ENCODE measurements at places on chromosomes 3 and 15.

- DNase-seq, result no peak
Observed at GRCh38 chr3:41302295-41302694, 103.0 kb downstream of the CTNNB1 start.

GRCh38 chr3:184540777-184541681 is 20.6 kb upstream of the EPHB3 start:
- DNase-seq, result peak; percentile 92

DNA sequence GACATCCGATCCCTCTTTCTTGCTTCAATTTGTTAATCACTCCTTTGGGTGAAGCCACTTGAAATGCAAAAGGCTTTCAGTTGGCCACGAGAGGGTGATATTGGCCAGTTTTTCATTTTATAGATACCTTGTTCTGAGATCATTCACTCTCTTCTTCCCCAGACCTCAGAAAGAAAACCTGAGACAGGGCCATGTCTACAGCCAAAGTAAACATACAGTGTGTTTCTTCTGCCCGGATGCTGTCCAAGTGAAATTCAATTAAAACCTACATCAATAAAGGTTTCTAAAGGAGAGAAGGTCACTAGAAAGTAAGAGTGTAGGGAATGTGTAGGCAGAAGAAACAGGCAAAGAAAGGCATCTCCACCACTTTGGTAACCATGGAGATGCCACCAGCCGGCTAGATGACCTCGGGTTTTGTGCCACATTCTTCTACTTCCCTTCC is 39.5 kb upstream of the FMN1 start:
- no peak for DNase-seq

DNA sequence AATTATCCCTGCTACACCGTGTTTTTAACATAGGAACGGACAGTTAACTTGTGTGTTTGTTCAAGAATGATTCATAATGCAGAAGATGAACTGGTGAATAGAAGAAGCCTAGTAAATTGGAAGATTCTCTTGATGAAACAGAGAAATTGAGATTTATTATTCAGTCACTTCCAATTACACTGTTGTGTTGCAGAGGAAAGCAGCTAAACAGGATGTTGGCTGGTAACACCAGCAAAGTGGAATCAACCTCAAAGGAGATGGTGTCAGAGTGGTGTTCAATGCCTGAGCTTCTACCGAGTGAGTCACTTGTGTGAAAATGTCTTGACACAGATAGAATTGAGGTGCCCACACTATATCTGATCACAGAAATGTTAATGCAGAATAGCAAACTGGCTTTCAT is 399.6 kb downstream of the LPP start:
- peak; percentile 77 for DNase-seq

GRCh38 chr3:45249391-45249790 is 23.3 kb upstream of the TMEM158 start:
- DNase-seq, result no peak

- DNase-seq, result no peak
Observed at GRCh38 chr3:177150218-177150916, 46.9 kb downstream of the TBL1XR1 start.

- no peak for DNase-seq
Observed at GRCh38 chr15:70053001-70053715, 44.6 kb downstream of the TLE3 start.

- no peak for DNase-seq
Observed at GRCh38 chr15:55630858-55631257, 42.7 kb upstream of the PYGO1 start.

- no peak for DNase-seq
Observed at GRCh38 chr3:13768453-13768852, 111.4 kb downstream of the WNT7A start.

GRCh38 chr15:37516621-37517020 is 416.3 kb upstream of the MEIS2 start:
- DNase-seq, result no peak

GRCh38 chr15:57718309-57718708 is 11.8 kb downstream of the POLR2M start:
- DNase-seq, result no peak

DNA sequence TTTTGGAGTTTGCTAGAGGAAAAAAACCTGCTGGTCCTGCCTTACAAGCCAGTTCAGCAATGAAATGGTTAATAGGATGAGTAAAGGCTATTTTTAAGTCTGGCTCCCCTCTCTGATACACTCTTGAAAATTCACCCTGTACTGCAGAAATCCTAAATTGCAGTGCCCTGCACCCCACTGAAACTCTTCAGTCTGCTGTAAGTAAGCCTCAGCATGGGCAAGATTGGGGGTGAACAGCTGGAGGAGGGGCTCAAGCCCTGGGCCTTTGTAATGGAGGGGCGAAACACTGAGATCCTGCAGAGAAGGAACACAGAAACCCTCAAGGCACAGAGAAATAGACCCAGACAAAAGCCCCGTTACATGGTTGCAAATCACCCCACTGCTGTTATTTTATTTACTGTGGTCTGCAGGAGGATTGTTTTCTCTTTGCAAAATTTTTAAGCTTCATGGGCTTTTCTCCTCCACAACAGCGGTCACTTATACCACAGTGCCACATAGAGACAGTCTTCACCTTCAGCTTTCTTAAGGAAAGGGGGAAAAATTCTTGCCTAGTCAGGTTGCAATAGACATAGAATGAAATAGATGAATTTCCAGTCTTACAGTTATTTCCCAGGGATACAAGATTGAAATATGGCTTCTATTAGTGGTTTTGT is 45.0 kb downstream of the SOX2 start:
- no peak for DNase-seq

DNA sequence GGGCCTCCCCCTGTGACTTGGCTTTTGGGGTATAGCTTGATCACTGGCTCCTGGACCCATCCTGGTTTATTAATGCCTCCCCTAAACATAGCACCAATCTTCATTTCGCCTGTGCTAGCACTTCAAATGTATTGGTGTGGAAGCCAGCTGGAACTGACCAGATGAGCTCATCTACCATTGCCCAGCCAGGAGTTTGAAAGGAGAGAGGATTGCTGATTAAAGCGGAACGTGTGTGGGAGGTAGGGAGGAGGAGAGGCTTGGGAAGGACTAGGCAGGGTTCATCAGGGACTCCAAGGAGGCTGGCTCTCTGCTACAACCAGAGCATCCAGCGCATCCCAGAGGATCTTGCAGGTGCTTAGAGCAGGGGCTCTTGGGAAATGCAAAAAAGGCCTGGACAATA is 34.4 kb upstream of the TLE3 start:
- DNase-seq, result no peak

GRCh38 chr15:68428431-68428940 is 3.5 kb downstream of the ITGA11 start:
- no peak for DNase-seq

- no peak for DNase-seq
Observed at GRCh38 chr15:65365229-65365628, 12.6 kb downstream of the IGDCC3 start.

GRCh38 chr3:127819086-127819485 is 3.2 kb downstream of the MGLL start:
- no peak for DNase-seq

DNA sequence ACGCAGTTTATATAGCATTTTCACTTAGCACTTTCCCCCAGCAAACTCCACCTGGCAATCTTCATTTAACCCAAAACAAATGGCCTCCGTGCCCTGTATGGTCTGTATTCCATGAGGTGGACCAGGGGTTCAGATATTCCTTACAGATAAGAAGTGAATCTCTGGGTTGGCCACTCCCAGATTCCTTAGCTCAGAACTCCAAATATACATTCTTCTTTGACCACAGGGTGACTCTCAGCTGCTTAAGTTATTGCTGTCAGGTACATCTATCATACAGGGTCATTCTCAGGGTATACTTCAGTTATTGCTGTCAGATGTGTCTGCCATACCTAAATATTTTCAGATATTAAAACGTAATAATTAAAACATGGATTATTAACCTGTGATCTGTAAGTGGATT is 229.8 kb downstream of the TBL1XR1 start:
- no peak for DNase-seq

DNA sequence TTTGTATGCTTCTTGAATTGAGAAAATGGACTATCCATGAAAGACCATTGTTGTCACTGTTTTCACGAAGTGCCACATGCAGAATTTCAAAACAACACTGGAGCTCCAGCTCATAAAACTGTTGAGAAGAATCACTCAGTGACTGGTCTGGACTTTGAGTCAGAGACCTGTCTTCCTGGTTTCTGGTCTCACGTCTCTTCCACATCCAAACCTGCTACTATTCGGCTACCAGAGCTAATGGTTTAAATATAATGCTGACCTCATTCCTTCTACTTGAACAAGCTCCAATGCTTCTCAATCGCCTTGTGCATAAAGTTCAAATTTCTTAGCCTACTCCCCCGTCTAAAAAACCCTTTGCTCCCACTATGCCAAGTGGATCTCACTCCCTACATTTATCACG is 227.9 kb upstream of the NR2F2 start:
- DNase-seq, result no peak

DNA sequence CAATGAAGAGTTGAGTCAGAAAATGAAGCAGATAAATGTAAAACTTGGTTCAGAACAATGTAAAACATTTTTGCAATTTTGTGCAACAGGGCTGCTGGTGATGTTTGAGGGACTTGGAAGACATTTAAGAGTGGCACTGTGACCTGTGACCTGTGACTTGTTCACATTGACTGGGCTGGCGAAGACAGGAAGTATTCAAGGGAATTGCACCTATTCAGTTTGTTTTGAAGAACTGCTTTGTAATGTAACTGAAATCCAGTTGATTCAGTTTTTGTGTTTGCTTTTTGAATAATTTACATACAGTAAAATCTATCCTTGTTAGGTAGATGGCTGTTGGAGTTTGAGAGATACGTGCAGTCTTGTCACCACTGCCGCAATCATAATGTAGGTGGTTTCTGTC is 35.4 kb downstream of the MCTP2 start:
- DNase-seq, result peak; percentile 44

DNA sequence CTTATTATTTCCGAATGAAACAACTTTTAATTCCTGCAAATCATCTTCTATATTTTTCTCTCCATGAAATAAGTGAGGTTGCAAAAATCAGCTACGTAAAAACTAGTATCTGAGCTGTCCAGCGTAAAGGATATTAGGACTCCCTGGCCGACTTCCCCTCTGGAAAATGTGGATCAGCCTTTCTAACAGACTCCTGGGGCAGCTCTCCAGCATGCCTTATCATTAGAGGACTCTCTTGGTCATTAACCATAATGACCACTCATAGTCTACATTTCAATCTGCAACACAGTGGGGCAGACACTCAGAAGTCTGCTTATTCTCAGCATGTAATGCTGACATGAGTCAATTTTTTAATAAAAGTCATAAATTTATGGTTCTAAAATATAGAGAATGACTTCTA is 130.1 kb downstream of the MAGI1 start:
- no peak for DNase-seq

DNA sequence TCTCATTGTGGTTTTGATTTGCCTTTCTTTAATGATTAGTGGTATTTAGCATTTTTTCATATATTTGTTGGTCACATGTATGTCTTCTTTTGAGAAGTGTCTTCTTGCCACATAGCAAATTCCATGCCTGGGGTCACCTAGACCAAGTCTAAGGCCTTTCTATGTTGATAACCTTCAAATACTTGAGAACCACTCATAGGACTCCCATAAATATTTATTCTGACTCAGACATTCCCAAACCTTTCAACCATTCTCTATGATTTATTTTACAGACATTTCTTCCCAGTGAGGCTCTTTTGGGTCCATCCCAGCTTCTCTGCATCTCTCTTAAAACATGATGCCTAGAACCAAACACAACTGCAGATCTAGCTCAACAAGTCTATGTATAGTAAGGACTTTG is 69.2 kb downstream of the ATP8B4 start:
- DNase-seq, result no peak
